Mucosa of gallbladder (tissue), 1 donor: ENCODE measurements at places on chromosomes 1 and 21.

DNA sequence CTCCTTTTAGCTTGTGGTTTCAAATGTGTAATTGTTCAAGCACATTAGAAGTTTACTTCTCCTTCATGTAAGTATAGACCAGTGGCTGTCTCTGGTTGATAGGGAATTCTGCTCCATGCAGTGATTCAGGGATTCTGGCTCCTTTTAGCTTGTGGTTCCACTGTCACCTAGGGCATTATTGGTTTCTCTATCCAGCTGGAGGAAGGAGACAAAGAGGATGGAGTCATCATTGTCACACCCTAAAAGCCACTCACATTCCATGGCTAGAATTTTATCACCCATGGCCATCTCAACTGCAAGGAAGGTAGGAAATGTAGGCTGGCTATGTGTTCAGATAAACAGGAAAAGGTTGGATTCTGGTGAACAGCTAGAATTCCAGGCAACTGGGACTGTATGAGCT lies 131.2 kb downstream of the URB2 start:
- no peak for DNase-seq

DNA sequence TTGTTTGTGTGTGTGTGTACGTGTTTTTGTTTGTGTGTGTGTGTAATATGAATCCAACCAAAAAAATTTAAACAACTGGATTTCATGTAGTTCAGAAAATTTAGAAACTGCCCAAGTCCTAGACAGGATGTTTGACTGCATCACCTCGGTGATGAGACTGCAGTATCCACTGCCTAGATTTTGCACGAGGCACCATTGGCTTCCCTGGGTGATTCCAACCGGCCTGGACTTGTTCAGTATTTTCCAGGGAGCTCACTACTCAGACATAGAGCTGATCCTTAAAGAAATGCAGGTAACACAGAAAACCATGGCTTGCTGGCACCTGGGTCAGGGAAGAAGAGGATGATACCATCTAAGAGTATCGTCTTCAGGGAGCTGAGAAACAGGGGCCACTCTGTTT lies 18.2 kb upstream of the KCNK2 start:
- DNase-seq, result no peak

DNA sequence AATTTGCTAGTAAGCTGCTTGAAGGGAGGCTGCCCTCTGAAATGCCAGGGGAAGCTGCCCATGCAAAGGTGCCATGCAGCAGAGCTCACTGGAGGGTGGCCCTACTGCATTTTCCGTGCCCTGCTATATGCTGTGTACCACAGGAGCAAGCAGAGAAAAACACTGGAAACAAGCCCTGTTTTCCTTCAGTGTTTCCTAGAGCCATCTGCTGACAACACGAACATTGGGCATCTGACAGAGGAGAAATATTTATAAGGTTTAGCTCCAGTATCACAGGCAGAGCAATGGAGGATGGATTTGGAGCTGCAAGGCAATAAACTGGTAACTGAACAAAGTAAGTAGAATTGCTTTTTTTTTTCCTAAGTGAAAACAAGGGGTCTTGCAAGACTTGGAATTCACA lies 198.4 kb downstream of the USP25 start:
- DNase-seq, result no peak

- DNase-seq, result no peak
These were observed 292.4 kb downstream of the GRIK1 start for GRCh38 chr21:29647353-29647781.

GRCh38 chr1:43358121-43358745 lies 548 bp upstream of the CDC20 start:
- DNase-seq, result peak; percentile 14

DNA sequence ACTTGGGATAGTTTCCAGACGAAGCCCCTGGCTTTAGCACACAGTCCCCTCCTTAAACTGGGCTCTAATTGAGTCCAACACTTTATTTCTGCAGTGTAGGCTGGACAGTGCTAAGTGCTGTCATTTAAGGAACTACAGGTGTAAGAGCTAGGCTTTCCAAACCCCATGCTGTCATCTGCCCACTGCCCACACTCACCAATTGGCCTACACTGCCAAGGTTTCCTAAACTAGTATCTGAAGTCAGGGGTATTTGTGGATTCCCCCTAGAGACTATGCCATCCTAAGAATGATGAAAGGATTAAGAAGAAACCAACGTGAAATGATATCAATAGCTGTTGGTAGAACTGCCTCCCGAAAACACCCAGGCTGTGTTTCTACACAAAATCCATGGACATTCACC lies 160.9 kb downstream of the TBX15 start:
- DNase-seq, result no peak

- no peak for DNase-seq
These were observed 31.3 kb upstream of the LRIG2 start for GRCh38 chr1:113041569-113042284.

- no peak for DNase-seq
These were observed 3.2 kb downstream of the ANGPTL1 start for GRCh38 chr1:178867670-178868069.

DNA sequence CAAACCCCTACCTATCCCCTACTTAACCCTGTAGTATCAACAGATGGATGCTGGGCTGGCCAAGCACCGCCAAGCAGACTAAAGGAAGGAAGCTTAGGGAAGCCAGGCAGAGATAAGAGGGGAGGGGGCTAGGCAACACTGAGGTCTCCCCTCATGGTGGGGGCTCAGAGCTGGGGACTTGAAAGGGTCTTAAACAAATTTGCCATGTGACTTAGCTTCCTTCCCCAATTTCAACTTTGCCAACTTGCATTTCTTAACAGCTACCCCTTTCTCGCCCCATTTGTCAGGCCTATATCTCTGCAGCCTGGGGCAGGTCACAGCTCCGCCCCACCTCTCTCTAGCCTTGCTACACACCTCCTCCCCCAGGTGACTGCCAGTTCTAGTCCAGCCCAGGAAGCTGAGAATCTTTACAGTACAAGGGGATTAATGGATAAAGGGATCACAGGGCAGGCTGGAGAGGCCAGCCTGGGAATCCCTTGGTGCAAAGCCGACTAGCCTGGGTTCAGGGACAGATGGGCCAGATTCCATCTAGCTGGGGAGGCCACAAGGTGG lies 3.4 kb downstream of the KIF21B start:
- DNase-seq, result no peak

GRCh38 chr1:175078629-175079028 lies 11.0 kb downstream of the TNN start:
- no peak for DNase-seq

GRCh38 chr1:234997896-234998741 lies 130.5 kb downstream of the TOMM20 start:
- DNase-seq, result peak; percentile 72

DNA sequence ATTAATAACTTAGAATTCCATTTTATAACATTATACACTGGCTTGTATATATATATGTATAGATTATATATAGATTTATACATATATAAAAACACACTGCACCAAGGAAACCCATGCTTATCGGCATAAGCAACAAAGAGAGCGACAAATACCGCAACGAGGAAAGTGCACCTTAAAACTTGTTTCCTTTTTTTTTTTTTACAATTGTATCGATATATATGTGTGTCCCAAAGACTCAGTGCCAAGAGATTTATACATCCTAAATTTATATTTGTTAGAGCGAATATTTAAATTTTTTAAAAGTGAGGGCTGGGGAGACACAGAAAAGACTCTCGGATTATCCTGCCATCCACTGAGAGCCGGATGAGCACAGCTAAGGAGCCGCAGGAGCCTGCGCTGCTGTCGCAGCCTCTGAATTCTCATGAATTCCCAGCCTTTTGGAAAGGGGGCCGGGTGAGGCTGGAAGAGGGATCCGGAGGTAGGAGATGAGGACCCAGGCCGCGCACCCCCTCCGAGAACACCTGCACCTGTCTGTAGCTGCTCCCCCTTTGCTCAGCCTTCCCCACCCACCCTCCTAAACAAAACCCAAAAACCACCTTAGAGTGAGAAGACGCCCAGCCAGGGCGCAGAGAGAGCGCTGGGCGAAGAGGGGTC lies 5.2 kb downstream of the DMRTA2 start:
- no peak for DNase-seq

DNA sequence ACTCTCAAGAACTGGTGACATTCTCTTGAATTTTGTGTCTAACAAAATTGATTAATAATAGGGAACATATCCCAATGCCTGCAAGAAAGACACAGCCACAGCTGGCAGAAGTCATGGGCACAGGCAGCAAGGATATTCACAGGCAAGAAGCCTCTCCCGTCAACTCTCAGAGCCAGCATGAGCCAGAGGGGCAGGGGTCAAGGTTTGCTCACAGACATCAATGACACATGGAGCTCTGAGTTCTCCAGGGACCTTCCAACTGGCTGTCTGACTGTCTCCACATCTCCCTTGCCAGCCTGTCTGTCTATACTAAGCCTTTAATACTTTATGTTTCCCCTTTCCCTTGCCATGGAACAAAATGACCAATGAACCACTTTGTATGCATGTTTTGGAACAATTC lies 101.5 kb upstream of the RAB4A start:
- DNase-seq, result no peak

- peak; percentile 65 for DNase-seq
These were observed 39.1 kb upstream of the WASF2 start for GRCh38 chr1:27528818-27529703.

- DNase-seq, result peak; percentile 81
These were observed 2.6 kb downstream of the COL16A1 start for GRCh38 chr1:31701091-31701736.

DNA sequence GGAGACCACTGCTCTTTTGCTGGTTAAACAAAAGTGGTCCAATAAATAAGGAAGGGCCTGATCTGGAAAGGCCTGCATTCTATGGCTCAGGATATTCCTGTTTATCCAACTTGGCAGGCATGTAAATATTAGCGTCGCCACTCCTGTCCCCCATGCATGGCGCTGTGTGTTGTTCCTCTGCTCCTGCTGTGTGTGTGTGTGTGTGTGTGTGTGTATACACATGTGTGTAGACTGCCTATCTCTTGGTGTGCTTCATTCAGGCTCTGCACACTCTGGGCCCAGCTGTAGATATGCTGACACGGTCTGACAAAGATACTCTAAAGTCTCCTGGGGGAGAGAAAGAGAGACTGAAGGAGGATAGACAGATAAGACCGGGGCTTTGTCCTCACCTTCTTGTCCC lies 6.8 kb downstream of the LMOD1 start:
- DNase-seq, result no peak

GRCh38 chr1:19824541-19824940 lies 9.5 kb upstream of the RNF186 start:
- no peak for DNase-seq

GRCh38 chr1:158022554-158023312 lies 29.3 kb downstream of the KIRREL1 start:
- no peak for DNase-seq

DNA sequence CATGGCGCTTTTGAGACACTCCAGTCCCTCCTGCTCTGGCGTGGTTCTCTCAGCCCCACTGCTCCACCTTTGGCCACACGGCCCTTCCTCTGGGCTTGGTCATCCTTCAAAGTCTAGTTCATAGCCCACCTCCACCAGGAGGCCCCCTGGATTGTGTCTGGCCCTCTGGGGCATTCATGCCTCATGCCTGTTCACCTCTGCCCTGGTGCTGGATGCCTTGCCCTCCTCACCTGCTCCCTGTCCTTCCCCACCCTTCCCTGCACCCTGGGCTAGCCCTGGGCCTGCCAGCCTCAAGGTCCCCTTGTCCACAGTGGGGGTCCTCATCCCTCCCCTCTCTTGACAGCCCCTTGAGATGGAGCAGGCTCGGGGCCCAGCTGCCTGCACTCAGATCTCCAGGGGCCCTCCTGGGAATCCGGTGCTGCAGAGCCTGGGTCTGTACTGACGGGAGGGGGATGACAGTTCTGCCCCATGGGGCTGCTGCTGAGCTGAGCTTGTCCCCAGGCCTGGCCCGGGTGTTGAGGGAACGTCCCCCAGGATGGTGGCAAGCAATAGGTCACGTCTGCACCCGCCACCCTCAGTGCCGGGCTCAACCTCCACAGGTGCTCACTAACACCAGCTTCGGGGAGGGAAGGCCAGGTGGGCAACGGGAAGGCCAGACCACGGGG lies 18.4 kb downstream of the PRXL2B start:
- no peak for DNase-seq

DNA sequence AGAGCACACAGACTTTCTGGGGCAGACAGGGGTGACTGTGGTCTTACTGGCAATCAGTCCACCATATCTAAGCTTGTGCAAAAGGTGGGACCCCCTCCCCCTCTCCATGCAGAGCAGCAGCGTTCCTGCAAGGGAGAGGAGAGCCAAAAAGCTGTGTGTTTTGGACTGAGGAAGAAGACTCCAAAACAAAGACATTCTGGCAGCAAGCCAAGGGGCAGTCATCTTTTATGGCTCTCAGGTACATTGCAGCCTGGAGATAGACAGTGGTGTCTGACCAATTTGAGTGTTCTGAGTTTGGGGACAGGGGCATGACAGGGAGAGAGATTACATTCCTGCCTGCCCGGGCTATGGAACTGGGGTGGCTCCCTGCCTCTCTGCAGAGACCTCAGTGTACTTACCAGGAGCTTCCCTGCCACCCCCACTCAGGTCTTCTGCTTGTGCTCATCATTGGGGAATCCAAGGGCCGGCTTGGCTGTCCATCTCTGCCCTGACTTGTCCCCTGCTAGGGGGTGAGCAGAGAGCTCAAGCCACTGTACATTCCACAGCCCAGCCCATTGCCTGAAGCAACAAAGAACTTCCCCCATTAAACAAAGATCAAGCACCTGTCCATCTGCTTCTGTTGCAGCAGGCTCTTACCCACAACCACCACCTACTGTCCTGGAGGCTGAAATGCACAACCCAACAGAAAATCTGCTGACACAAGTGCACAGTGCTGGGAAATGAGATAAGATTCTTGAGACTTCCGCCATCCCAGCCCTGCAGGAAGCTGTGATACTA lies 131.1 kb downstream of the EVI5 start:
- no peak for DNase-seq

DNA sequence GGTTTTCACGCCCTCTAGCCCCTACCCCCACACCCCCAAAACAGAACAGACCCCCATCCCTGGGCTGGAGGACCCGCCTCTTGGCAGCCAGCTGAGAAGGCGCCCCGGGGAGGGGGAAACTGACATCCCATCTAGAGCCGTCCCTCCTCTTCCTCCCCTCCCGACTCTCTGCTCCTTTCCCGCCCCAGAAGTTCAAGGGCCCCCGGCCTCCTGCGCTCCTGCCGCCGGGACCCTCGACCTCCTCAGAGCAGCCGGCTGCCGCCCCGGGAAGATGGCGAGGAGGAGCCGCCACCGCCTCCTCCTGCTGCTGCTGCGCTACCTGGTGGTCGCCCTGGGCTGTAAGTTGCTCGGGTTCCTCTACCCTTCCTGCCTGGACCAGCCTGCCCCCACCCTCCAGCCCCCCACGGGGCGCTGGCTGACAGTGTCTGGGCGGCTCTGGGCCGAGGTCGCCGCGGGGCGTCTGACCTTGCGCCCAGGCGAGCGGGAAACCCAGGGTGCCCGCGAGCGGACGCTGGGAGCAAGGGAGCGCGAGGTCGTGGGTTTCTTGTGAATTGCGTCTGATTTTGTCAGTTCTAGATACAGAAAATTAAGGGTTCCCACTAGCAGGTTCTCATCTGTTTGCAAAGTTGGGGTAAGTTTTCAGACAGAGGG lies 618 bp downstream of the JAM2 start:
- DNase-seq, result peak; percentile 23

DNA sequence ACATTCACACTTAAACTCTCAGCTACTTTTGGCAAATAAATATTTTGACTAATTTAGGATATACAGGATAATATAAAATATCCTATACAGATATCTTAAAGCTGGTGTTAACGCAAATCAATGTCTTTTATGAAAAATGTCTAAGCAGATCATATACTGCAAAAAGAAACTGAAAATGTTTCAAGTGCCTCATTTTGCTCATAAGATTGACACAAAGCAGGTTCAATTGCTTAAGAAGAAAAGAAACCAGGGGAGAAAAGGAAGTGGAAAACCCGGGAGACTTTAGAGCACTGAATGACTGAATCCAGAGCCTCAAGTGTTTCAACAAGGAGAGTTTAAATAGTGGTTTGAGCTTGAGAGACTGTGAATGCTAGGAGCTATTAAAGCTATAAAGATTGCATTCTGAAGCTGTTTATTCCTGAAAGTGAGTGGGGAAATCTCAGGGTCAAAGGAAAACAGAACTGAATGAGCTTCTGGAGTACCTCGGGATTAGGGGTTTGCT lies 1943.0 kb downstream of the MRPL39 start:
- no peak for DNase-seq
